Stimulated activated effector memory CD8-positive, alpha-beta T cell treated with anti-CD3 and anti-CD28 coated beads, Interleukin-12 subunit alpha, Interleukin-12 subunit beta, amount 100 ng/mL, for 72 hours (primary cell): ENCODE measurements at places on chromosomes 1 and 21.

DNA sequence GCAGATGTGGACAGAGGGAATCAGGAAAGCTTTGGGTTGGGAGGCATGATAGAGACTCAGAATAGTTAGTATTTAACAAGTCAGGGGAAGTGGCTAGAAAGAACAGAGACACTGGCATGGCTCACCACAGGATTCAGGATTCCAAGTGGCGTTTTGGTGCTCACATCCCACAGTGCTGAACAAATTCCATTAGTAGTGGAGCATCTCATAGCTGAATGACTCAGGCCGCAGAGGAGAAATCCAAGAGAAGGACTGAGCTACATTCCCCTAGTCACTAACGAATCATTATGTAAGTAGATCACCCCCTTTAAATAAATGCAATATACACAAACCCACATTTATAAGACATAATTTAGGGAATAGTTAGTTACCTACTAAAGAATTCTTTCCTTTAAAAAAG, 5.0 kb upstream of the KCNJ9 start:
- DNase-seq: no peak

GRCh38 chr1:212971312-212971711, 21.0 kb downstream of the VASH2 start:
- DNase-seq: no peak

DNA sequence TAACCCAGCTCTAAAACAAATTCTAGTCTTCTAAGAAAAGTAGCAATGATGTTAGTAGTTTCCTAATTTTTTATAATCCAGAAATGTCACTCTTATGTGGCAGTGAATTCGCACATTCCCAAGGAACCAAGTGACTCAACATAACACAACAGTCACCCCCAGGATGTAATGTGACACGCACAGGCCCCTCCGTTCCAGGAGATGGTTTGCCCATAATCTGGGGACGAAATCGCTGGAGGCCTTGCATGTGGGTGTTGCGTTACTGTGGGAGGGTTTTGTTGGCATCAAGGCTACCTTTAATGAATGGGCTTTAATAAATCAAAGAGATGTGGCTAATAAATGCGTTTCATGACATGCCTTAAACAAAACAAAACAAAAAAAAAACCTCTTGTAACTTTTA, 50.9 kb downstream of the EVA1C start:
- no peak for DNase-seq

GRCh38 chr21:34157521-34157920, 84.1 kb downstream of the MRPS6 start:
- no peak for DNase-seq

DNA sequence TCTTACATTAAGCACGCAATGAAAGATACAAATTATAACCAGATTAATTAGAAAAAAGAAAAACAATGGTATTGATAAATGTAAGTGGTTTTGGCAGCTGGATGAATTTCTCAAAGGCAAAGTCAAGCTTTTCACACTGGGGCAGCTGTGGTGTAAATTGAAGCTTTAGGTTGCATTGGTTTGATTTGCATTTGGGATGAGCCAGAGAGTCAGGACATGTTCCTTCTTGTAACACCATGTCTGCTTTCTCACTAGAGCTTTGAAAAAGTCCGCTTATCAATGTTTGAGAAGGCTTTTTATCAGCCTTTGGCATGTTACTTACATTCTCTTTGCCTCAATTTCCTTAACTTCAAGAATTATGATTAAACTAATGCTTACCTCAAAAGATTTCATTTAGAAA, 173.9 kb downstream of the GPATCH2 start:
- DNase-seq: no peak
